ENCODE measurements at places on chromosomes 13 and 19.

GRCh38 chr19:35209646-35210045, 18.9 kb downstream of the FAM187B start:
- DNase-seq: no peak

DNA sequence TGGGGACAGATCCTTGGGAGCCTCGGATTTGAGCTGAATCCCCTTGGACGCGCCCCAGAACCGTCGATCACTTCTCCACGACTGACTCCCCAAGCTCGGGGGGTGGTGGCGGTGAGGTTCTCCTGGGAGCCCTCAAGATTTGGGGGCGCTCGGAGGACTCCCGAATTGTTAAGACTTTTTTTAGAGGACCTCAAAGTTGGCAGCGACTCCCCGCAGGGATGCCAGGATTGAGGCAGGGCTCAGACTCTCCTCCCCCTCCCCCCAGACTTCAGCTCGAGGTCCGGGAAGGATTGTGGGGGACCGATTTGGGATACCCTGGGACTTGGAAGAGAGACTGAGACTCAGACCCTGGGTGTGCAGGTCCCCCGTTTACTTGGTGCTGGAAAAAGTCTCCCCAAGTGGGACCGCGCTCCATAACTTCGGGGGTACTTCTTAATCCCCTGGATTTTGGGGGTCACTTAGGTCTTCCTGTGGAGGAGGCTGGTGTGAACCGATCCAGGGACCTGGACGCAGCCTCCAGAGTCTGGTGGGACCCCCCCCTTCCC, 665 bp downstream of the VASP start:
- DNase-seq: no peak

DNA sequence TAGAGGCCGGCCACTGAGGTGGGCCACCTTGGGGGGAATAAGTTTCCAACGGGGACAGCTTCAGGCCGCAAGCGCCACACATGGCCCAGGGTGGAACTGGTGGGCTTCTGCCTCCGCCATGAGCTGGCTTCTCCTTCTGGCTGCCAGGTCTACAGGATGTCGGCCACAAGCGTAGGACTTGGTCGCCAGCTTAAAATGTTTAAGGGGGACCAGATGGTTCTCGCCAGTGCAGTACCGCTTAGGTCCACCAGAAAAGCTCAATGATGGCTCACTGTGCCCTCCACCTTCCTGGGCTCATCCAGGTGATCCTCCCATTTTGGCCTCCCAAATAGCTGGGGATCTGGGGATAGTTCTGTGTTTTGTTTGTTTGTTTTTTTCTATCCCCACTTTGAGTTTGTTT, 38.7 kb upstream of the ZNF254 start:
- DNase-seq: no peak

GRCh38 chr19:28494461-28494860, 718.5 kb downstream of the UQCRFS1 start:
- DNase-seq: no peak

DNA sequence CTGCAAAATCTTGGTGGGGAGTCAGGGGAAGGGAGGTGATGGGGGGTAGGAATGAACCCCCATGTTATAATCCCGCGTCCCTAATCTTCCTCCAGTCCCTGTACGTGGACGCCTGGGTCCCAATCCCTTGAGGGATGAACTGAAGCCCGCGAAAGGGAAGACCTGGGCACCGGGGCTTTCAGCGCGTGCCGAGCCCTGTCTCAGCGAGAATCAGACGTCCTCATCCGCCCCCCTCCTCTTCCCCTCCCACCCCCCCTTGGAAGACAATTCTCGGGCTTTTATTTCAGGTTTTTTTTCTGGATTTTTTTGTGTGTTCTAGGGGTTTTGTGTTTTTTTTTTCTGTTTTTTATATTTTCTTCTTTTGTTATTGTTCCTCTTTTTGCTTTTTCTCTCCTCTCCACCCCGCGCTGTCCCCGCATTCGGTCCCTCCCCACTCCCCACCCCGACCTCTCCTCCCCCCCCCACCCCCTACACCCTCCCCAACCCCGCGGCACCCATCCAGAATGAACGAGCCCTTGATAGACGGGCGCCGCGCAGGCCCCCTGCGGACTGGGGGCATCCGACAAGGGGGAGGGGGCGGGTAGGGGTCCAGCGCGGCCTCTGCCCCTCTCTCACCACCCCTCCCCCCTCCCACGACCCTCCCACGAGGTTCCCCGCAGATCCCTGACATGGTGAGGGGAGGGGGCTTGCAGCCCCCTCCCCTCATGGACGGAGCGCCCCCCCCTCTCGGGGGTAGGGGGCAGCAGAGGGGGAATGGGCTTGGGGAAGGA, 10.3 kb downstream of the C19orf81 start:
- no peak for DNase-seq

- no peak for DNase-seq
These were observed 12.3 kb downstream of the ZNF460 start for GRCh38 chr19:57292547-57292946.

- no peak for DNase-seq
These were observed 531.7 kb downstream of the MYO16 start for GRCh38 chr13:109160887-109161669.

Data from fibroblast of villous mesenchyme (primary cell).